NCI-H524 (cell line): ENCODE measurements at places on chromosomes 2 and 18.

GRCh38 chr18:23897291-23897690 lies 117.3 kb upstream of the TTC39C start:
- no peak for DNase-seq

DNA sequence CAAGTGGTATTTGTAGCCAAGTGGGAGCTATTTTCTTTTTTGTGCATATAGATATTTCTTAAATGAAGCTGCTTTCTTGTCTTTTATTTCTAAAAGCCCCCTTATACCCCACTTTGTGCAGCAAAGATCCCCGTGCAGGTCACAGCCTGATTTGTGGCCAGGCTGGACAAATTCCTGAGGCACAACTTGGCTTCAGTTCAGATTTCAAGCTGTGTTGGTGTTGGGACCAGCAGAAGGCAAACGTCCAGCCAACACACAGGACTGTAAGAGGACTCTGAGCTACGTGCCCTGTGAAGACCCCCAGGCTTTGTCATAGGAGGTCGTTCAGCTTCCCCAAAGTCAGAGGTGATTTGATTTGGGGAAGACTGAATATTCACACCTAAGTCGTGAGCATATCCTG lies 21.9 kb downstream of the FOSL2 start:
- no peak for DNase-seq

DNA sequence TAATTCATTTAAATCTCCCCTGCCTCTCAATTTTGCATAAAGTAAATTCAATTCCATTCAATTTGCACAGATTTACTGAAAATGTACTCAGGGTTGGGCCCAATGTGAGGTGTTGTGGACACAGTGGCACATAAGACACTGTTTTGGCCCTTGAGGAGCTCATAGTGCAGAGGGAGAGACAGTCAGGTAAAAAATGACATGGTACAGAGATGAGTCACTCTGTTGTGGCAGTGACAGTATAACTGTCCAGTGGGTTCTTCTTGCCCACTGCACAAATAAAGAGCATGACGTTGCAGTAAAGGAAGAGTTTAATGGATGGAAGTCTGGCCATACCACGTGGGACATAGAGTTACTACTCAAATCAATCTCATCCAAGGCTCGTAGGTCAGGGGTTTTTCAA lies 400.3 kb upstream of the TRIB2 start:
- DNase-seq, result no peak

DNA sequence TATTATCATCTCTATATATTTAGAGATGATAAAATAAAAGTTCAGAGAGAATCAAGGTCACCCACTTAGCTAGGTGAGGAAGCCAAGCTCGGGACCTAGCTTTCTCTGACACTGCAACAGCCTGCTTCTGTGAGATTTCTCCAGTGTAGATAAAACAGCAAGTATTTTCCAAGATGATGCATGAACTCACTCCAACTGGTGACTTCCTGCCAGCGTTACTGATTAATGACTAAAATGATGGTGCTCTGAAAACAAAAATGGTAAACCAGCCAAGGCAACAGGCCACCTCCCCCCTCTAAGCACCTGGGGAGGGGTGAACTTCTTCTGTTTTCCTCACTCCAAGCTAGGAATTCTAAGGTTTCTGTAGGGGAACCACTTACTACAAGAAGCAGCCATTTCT lies 510.2 kb upstream of the ID2 start:
- DNase-seq, result no peak

- DNase-seq, result peak; percentile 80
Measured at GRCh38 chr18:79856119-79857007, 58.6 kb downstream of the KCNG2 start.

DNA sequence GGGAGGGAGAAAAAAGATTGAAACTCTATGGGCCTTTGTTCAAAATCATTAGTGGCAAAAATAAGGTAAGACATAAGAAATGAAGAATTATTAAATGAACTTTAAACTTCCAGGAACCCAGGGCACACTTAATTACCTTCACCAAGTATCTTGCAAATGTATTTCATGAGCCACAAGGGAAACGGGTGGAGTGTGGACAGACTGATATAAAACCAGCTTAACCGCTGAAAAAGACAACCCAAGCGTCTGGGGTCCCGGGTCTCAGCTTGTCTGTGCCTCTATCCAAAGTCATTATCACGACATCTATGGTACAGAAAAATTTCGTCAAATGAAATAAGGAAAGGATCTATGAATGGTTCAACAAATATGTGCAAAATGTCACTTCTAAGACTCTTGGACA lies 13.9 kb upstream of the MBOAT2 start:
- no peak for DNase-seq

DNA sequence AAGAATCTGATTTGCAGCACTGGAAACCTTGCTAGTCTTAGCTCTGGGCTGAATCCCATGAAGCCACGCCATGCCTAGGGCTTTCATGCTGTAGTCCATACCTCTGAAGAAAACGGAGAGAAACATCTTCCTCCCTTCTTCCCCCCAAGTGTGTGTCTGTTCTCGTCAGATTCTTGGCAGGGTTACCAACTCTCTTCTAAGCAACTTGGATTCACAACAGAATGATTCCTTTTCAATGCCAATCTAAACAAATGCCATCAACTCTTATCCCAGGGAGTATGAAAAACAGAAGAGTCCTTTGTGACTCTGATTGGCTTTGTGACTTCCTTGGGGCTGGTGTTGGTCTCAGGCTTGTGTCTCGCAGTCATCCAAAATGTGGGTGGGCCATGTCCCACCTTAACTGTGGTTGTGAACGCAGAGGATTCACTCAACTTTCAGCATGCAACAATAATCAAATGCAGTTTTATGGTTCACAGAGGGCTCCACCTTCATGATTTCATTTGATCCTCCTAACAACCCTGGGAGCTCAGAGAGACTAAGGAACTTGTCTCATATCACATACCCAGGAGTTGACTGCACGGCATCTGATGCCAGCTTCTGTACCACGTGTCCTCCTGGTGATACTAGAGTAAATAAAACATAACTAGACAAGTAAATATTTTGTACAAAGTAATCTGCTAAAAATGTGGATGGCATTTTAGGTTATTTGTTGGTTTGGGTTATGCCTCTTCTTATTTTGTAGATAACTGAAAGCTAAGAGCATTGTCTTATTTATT lies 186.0 kb upstream of the TNP1 start:
- no peak for DNase-seq

DNA sequence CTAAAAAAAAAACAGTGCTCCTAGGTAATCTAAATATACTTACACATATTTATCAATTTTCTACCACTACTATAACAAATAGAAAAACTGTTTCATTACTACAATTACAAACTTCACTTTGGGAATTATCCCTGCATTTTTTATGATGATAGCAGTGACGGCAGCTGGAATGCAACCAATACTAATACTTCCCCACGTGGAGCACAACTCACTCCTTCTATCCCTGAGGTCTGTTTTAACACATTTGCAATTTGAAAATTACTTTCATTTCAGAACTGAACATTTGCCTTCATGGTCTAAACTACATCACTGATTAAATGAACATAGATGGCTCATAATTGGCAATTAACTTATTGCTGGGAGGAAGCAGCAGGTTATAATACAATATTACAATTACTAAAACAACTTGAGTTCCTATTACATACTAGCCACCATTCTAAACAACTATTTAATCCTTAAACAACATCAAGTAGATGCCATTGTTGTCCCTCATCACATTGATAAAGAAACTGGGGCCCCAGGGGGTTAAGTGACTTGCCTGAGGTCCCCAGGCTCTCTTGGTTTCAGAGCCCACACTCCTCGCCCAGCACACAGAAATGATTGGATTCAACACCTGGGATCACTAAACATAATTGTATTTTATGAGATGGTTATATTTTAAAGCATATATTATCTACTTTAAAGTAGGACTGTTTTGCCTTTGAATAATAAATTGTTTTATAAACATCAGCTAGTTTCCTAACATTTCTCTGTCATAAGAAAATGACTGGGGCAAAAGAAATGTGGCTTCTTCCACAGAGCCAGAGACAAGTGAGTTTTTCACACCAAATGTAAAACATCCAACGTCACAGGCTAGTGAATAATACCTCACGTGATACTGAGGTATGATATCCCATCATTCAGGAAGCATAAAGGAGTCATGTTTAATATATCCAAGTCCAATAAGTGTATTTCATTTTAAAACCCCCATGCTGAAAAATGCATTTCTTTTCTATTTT lies 6.2 kb downstream of the COLEC12 start:
- DNase-seq, result no peak

- no peak for DNase-seq
Measured at GRCh38 chr18:50509012-50509411, 50.9 kb upstream of the MAPK4 start.

DNA sequence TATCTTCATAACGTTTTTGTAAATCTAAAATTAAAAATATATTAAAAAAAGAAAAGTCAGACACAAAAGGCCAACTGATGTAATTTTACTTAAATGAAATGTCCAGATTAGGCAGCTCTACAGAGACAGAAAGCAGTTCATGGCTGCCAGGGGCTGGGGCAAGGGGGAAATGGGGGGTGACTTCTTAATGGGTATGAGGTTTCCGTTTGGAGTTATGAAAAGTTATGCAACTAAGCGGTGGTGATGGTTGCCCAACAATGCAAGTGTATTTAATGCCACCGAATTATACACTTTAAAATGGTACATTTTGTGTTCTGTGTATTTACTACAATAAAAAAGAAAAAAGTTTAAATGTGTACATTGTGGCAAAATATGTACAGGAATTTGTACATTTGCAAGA lies 70.2 kb upstream of the TEX51 start:
- no peak for DNase-seq

GRCh38 chr2:9102861-9103662 lies 99.6 kb upstream of the MBOAT2 start:
- no peak for DNase-seq

DNA sequence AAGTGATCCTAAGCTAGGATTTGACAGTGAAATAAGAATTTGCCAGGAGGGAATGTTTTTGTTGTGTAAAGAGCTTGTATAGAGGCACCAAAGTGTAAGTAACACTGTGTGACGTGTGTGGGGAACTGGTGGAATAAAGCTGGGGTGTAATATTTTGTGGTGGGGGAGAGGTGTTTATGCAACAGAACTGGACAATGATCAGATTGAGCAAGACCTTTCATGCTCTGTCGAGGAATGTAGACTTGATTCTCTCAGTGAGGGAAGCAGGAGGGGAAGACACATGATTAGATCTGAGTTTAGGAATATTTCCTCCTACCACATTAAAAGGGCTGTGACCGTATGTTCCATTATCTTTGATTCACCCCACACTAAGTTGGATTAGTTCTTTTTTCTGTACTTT lies 43.6 kb downstream of the EFEMP1 start:
- no peak for DNase-seq

- DNase-seq, result no peak
Measured at GRCh38 chr2:19733390-19733789, 168.4 kb downstream of the TTC32 start.

- peak; percentile 48 for DNase-seq
Measured at GRCh38 chr2:120245520-120246332, 6.9 kb upstream of the RALB start.

GRCh38 chr2:237161189-237161588 lies 75.5 kb downstream of the COPS8 start:
- DNase-seq, result no peak

DNA sequence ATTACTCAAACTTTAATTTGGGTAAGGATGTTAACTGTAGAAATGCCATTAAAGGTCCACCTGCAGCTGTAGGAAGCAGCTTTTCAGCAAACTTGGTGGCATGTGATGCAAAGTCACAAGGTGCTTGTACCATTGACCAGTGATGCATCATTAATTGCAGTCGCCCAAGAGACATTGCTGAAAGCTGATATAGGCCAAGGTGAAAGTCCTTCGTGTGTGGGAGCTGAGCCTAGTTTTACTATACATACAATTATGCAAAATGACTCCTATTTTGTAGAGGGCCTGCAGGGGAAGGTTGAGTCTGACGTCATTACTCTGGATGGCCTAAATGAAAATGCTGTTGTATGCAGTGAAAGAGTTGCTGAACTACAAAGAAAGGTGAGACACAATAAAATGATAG lies 40.5 kb downstream of the ALMS1 start:
- DNase-seq, result no peak

DNA sequence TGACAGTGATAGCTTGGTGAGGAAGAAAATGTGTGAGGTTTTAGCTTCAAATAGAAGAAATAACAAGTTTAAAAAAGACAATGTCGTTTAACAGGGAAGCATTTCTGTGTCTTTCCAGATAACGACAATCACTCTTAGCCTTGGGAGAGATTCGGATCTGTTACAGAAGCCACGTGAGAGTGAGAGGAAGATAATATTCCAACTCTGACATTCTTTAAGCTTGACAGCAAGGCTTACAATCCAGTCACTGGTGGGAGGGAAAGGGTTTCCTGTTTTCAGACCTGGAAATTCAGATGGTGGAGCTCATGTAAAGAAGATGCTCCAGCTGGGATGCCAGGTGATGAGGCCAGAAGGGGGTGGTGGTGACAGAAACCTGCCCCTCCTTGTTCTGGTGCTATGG lies 30.8 kb downstream of the FBXO48 start:
- DNase-seq, result no peak

DNA sequence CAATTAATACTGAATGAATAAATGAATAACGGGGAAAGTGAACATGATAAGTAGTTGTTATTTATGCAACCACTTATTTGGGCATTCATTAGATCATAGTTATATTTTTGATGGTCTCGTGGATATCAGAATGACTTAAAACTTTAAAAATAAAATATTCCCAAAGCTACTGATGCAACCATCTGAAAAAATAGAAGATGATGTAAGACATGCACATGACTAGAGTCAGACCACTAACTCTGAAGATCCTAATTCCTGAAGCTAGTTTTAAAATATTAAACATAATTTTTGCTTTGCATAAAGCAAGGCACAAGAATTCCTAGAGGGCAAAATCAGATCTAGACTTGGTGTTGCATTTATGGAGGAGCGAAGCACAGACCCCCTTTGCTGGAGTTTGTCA lies 616.1 kb downstream of the IRS1 start:
- no peak for DNase-seq

- no peak for DNase-seq
Measured at GRCh38 chr2:218003981-218004419, 1.2 kb upstream of the TNS1 start.

DNA sequence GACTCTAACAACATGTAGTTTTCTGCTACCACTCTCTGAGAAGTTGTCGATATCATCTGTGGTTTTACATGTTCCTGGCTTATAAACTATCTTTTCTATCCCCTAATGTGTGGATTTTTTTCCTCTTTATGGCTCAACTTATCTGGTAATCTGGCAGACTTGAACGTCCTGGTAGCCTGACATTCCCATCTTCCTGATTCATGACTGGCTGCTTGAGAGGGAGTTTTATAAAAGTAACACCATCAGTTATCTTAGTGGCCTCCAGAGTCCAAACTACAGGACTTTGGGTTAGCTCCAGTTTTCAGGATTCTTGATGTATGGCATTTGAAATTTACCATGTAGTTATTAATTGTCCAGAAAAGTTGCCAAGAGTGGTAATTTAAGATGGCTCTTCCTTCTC lies 174.0 kb upstream of the GULP1 start:
- no peak for DNase-seq
